ENCODE measurements at places on chromosomes 4 and X. TPM values are rescaled to one million over a fixed set of nuclear protein-coding genes. Genes with fewer than 3 reads are reported as not detected.

The HHIP gene
- total RNA-seq: 2.8 TPM

The FAM149A gene
- total RNA-seq: not detected

The CDKL2 gene
- 0.15 TPM for total RNA-seq

The ERAS gene
- total RNA-seq: not detected

The CPLX1 gene
- total RNA-seq: not detected

The DIPK2B gene
- not detected for total RNA-seq

The ZNF711 gene
- total RNA-seq: 1.6 TPM

The ERCC6L gene
- 26.1 TPM for total RNA-seq

The CT45A10 gene
- not detected for total RNA-seq

The UGT8 gene
- total RNA-seq: 0.39 TPM

The ZDHHC9 gene
- total RNA-seq: 44.1 TPM

The KLKB1 gene
- total RNA-seq: not detected

The GRIPAP1 gene
- total RNA-seq: 20.1 TPM

The MID2 gene
- 12.2 TPM for total RNA-seq

The HELT gene
- not detected for total RNA-seq

The ZNF81 gene
- 3.7 TPM for total RNA-seq

Data from M059J (cell line).